ENCODE measurements at places on chromosomes 11 and 22. TPM values are rescaled to one million over a fixed set of nuclear protein-coding genes. Genes with fewer than 3 reads are reported as not detected.

Gene NLRP6
- not detected for total RNA-seq

Gene OR5P2
- total RNA-seq, result not detected

Gene MYRF
- total RNA-seq, result 21.2 TPM

Gene OR8D1
- total RNA-seq, result not detected

Gene CARD18
- not detected for total RNA-seq

Gene NEFH
- total RNA-seq, result 0.09 TPM

Gene TMEM191B
- total RNA-seq, result 0.26 TPM

Gene CAPN1
- total RNA-seq, result 99.4 TPM

Measured in A549 treated with CpdA at 1 μM for 4 hours (cell line).